ENCODE measurements at places on chromosomes 12 and 14.

- DNase-seq: no peak
Observed at GRCh38 chr14:89652352-89652751, 235.3 kb upstream of the FOXN3 start.

- DNase-seq: no peak
Observed at GRCh38 chr12:122843455-122843854, 8.2 kb downstream of the HIP1R start.

GRCh38 chr12:93279565-93280412 is 97.9 kb upstream of the NUDT4 start:
- DNase-seq: no peak

DNA sequence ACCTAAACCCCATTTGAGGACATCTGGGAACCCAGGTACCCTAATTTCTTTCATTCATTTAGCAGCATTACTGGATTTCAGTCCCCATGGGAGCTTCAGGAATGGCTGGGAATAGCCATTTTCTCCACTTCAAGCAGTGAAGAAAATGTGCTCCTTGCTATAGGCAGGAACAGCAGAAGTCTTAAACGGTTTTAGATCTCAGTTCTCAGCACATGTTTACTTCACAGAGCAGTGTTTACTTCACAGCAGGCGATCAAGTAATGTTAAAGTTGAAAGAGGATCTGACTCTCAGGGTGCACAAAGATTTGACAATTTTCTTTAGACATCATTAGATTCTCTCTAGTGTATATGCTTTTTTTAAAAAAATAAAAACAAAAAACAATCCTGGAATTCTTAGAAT is 109.3 kb downstream of the TBC1D30 start:
- DNase-seq: no peak

GRCh38 chr12:41466300-41466699 is 278.2 kb downstream of the PDZRN4 start:
- no peak for DNase-seq

DNA sequence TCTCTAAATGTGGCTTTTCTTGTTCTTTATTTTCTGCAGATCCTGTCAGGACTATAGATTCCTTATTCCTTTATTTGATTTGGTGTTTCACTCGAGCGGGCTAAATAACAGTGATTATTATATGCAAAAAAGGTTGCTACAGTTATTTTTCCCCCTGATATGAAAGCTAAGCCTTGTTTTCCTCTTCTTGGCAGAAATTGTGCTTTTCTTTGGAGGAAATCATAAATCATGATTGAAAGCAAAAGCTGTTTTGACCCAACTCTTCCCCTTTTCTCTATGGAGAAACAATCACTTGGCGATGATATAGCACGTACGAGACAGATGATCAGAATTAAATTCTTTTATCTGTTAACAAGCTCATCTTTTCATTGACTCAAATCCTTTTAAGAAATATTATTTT is 31.4 kb downstream of the PPFIBP1 start:
- DNase-seq: no peak

DNA sequence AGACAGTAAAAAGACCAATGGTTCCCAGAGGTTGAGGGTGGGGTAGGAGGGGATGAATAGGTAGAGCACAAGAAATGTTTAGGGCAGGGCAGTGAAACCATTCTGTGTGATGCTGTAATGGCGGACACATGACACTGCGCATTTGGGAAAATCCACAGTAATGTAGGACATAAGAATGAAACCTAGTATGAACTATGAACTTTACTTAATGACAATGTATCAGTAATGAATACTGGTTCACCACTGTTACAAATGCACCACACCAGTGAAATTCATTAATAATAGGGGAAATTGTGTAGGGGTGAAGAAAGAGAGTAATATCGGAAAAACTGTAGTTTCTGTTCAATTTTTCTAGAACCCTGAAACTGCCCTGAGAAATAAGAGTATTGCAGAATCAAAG is 5.6 kb downstream of the ERH start:
- no peak for DNase-seq

- DNase-seq: no peak
Observed at GRCh38 chr14:76115010-76115422, 36.7 kb upstream of the GPATCH2L start.

- DNase-seq: no peak
Observed at GRCh38 chr12:68932128-68932960, 627 bp downstream of the CPM start.

GRCh38 chr14:88140874-88141273 is 135.9 kb downstream of the GPR65 start:
- no peak for DNase-seq

GRCh38 chr12:108475396-108475795 is 39.7 kb upstream of the FICD start:
- no peak for DNase-seq

GRCh38 chr12:121958541-121959240 is 40.3 kb downstream of the CFAP251 start:
- DNase-seq: no peak

DNA sequence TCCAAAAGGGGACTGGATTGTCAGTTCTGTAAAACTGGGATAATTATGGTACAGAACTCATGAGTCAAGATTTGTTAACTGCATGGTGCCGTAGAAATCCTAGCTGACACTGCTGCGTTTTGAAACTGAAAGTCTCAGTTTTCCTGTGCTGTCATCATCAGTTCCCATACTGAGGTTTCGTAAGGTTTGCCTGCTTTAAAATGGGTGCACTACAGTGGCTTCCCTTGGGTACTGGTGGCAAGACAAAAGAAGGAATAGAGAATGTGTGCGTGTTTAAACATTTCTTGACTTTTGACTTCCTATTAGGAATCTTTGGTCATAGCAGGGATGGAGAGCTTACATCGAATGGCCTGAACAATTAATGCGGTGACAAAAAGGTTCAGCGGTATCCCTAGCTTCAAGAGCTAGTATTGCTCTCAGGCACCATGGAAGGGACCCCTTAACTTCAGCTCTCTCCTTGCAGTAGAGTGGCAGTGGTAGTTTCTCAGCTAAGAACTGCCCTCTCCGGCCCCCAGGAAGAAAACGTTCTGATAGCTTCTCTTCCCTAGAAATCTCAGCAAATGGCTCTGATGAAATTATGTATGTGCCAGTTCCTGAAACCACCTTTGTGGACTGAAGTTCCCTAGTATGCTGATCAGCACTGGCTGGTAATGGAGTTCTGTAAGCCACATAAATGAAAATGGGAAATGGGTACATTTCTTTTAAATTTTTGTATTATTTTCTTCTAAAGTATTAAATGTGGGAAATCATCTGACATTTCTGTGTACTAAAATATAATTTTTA is 28.9 kb downstream of the ANO6 start:
- DNase-seq: no peak

DNA sequence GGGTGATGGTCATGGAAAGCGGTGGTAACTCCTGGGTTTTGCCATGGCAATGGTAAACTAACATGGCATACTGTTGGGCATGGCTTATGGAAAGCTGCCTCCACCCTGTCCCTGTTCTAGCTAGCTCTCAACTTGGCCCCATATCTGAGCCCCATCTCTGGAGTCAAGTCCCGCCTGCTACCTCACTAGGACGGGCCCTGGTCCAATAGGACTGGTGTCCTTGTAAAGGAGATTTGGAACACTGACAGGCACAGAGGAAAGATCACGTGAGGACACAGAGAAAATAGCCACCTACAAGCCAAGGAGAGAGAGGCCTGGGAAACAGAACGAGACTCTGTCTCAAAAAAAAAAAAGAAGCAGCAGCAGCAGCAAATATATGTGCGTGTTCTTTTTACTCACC is 59.8 kb downstream of the RNFT2 start:
- DNase-seq: no peak

GRCh38 chr12:92301356-92301755 is 155.7 kb upstream of the BTG1 start:
- no peak for DNase-seq

DNA sequence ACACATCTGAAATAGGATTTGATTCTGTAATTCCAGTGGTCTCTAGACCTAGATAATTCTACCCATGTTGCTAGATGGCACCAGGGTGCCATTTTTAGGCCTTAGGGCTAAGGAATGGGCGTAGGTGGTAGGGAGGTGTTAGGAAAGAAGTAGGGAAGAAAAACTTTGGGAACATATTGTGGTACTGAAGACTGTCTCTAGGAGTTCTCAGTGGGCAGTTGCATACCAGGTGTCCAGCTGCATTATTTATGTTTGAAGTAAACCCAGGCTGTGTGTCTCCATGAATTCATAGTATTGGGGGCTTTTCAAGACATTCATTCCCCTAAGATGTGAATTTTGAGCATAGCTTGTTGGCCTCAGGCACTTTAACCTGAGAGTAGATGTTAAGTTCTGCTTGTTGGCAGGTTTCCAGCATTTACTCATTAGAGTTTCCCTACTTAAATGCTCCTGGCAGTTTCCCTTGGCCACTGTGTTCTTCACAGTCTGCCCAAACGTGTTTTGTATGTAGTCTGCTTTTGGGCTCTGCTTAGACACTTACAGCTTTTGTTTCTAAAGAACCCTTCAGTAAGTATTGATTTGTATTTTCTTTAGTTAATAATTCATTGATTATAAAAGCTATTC is 31.5 kb upstream of the CCT2 start:
- no peak for DNase-seq

DNA sequence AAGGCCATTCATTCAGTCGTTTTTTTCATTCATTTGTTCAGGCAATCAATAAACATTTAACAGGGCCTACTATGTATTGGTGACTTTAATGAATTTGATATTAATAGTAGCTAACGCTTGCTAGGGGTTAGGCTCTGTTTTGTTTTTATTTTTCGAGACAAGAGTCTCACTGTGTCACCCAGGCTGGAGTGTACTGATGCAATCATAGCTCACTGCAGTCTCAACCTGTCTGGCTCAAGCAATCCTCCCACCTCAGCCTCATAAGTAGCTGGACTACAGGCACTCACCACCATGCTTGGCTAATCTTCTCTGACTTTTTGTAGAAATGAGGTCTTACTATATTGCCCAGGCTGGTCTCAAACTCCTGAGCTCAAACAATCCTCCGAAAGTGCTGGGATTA is 25.6 kb upstream of the MED13L start:
- DNase-seq: no peak

Data from NCI-H187 treated with DMSO at 0.1 percent for 48 hours (cell line).